Stimulated activated CD4-positive, alpha-beta T cell treated with anti-CD3 and anti-CD28 coated beads, Interleukin-1b, Interleukin-23, amount 100 ng/mL, for 48 hours (primary cell): ENCODE measurements at places on chromosomes 6 and 20.

GRCh38 chr20:37413023-37413334 lies 67.0 kb downstream of the SRC start:
- DNase-seq, result no peak

DNA sequence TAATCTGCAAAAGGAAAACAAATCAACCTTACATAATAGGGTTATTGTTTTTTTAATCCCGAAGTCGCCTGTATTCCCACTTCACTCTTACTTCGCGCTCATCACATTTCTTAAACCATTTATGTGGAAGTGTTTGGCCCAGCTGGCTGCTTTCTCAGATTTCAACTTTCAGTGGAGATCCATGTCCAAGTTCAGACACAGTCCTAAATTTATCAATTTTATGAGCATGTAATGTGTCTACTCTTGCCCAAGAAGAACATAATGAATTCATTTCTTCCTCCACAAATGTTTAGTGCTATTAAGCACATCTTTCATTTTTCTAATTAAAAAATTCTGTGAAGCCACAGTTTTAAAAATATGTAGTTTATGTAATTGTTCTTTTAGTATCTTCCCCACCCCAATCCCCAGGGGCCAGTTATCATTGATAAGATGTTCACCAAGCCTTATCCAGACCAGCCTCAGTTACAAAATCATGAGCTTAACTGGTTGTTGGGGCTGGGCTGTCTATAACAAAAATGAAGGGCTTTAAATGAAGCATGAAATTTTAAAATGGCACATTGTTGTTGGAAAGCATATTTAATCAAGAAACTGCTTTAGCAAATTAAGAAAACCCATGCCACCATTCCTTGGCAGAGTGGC lies 151.7 kb downstream of the UST start:
- no peak for DNase-seq

DNA sequence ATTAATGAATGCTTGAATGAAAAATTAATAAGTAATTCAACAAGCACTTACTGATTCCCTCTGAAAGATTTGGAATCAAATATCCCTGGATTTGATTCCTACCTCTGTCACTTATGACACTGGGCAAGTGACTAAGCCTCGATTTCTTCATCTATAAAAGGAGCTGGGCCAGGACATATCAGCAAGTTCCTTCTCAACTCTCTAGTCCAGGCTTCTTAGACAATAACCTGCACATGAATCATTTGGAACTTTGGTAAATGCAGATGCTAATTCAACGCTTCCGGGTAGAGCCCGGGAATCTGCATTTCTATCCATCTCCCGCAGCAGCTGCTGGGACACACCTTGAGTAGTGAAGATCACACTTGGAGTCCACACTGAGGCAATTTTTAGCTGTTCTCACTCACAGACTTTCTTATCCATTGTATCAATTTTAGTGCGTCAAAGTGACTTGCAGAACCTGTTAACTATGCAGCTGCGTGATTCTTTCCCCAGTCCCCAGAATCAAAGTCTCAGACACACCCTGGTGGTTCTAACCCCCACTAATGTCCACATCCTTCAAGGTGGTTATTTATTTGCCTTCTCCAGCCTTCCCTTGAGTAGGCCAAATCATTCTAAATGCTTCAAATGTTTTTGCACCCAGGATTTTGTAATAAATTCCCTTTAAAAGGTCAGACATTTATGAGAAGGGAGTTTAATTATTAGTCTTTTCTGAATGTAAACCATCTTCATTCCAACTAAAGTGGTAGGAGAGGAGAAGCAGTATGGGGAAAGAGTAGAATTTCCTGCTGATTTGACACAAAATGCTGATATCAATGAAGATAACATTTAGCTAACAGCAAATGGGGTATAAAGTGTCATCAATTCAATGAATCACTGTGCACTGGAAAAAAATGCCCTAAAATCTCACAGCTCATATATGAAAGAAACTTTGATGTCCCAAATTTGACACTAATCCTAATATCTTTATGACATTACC lies 26.0 kb upstream of the CCND3 start:
- DNase-seq, result no peak

DNA sequence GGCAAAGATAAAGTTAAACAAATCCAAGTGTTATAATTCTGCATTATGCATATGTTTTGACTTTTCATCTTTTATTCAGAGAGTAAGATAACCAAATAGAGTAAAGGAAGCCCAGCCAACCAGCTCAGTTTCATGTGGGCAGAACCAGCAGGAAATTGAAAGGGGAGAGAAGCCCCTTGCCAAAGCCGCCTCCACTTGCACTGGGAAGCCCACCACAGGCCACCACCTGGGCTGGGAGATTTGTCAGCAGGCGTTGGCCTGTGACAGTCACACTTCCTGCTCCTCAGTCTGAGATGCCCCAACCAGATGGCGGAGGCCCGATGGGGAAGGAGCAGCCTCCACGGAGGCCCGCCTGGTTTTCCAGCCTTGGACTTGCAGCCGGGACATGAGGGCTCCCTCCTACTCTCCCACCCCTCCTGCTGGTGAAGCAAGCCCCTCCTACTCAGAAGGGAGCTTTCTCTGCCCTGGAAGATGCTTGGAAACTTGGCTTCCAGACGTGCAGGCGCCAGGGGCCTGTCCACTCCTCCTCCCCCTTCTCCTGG lies 166.8 kb upstream of the SULF2 start:
- no peak for DNase-seq

GRCh38 chr6:129552413-129552812 lies 157.6 kb downstream of the ARHGAP18 start:
- DNase-seq, result no peak

DNA sequence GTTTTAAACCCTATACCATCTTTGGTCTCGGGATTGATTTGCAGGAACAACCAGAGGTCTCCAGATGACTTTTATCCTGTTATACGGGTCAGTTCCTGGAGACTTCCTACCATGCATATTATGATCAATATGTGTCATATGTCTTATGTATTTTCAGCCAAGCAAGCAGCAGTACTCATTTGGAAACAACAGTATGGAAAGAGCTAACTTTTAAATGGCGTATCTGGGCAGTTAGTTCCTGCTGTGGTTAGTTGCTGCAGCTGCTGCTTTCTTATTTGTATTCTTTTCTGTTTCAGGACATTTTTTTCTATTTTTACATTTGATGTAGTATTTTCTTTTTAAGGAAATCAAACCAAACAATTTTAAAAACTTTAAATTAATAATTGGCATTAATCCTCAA lies 207.5 kb downstream of the MANEA start:
- DNase-seq, result no peak

- no peak for DNase-seq
These were observed at the start of gene PRICKLE4 for GRCh38 chr6:41780551-41781365. Gene PRICKLE4 (plus strand): TSS chr6:41780782. CDS start chr6:41783474, 2,692 bp downstream.

DNA sequence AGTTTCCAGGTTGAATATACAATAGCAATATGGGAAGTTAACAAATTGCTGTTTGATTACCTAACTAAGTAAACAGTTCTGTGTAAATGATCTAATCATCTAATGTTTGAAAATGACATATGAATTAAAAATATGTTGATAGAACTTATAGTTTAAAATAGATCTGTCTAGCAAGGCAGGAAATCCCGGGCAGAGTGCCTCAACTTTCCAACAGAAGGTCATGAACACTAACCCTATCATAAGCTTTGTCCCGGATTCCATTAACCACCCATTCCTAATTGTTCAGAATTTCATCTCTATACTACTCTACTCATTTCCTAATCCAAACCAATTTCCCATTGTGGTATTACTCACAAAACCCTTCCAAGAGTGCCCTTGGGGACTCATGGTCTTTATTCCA lies 10.2 kb downstream of the TAAR1 start:
- no peak for DNase-seq
